Glomerular endothelial cell (primary cell): ENCODE measurements at places on chromosomes 13 and 19.

GRCh38 chr19:10612499-10613119, 12.7 kb upstream of the SLC44A2 start:
- DNase-seq: no peak

DNA sequence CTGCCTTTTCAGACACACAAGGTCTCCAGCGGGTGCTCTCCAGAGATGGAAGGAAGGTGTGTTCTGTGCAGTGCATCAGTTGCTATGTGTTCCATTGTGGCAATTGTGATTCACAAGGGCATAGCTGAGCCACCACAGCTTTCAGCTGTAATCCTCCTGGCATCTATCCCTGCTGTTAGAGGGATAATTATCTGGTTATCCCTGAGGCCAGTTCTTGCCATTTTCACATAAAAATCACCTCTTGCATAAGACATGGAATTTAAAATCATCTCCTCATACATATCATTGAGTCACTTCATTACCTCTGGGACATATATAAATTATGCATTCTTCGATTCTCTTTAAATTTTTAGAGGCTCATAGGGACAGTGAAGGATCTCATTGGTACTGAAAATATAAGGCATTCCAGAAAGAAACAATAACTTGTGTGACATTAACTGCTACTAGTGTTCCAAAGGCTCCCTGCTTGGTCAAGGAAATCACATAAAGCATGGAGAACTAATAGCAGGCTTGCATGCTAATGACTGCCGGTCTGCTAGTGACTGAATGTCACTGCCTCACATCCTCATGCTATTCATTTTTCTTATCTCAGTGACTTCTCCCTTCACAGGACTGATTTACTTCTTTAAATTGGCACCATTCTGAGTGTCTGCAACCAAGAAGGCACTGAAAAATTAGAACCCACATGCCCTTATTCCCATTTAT, 214.0 kb downstream of the ENOX1 start:
- DNase-seq: no peak

GRCh38 chr19:55694656-55695491, 19.8 kb downstream of the EPN1 start:
- DNase-seq: no peak

DNA sequence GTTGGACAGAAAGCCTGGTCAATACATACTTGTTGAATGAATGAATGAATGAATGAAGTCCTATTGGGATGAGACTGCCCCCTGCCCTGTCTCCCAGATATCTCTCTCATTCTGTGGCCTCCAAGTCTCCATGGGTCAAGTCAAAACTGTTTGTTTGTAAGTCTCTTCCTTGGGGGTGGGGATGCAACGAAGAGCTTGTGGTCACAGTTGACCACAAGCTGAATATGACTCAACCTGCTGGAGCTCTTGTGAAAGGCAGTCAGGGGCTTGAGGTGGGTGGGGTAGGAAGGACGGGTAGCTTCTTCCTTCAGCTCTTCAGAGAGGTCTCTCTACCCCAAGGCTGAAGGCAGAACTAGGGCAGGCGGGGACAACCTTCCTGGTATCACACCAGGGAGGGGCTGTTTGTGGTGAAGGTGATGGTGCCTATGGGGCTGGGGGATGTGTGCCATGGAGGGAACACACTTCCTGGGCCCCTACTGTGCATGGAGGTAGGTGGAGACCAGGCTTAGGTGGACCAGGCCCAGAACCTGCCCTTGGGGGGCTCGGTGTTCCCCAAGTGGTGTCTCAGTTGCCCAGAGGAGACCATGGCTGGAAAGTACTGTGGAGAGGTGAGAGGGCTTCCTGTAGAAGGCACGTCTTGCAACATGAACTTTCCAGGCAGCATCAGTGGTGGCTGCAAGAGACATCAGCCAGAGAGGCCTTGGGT, 8.0 kb downstream of the MYO1F start:
- no peak for DNase-seq

GRCh38 chr13:113882267-113882630, 18.4 kb upstream of the GAS6 start:
- no peak for DNase-seq

DNA sequence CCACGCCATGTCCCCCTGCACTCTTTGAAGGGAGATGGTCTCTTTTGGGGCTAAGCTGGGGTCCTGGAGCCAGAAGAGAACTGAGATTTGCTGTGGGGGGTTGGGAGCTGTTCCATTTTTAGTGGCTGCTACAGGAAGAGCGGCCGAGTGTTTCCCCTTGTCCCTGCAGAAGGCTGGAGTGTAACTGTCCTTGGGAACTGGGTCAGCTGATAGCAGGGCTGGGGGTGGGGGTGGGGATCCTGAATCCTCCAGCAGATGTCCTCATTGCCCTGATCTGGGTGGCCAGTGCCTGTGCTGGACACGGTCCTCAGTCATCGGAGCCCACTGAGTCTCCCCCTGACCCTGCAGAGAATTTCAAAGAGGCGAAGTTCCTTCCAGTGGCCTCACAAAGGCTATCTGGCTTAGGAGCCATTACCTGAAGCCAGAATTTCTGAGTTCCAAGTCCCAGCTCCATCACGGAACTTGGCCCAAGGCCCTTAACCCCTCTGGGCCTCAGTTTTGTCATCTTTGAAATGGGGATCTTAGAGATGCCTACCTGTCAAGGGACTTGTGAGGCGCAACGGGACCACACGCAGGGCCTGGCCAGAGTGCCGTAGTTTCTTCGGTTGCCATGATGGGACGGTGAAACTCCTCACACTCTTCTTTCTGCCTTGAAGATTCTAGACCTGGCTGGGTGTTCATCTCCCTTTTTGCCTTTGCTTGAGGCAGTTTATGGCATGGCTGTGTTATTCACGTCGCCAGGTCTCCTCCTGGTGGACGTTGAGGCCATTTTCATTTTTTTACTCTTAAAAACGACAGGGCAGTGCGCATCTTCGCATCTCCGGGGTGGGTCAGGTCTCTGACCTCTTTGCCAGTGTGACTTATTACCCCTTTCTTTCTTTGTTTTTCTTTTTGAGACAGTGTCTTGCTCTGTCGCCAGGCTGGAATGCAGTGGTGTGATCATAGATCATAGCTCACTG, 51.9 kb downstream of the DNM2 start:
- no peak for DNase-seq

- DNase-seq: no peak
These were observed 4.2 kb downstream of the PRR36 start for GRCh38 chr19:7869910-7870511.

- no peak for DNase-seq
These were observed 11.7 kb downstream of the TPRX1 start for GRCh38 chr19:47792616-47793015.

DNA sequence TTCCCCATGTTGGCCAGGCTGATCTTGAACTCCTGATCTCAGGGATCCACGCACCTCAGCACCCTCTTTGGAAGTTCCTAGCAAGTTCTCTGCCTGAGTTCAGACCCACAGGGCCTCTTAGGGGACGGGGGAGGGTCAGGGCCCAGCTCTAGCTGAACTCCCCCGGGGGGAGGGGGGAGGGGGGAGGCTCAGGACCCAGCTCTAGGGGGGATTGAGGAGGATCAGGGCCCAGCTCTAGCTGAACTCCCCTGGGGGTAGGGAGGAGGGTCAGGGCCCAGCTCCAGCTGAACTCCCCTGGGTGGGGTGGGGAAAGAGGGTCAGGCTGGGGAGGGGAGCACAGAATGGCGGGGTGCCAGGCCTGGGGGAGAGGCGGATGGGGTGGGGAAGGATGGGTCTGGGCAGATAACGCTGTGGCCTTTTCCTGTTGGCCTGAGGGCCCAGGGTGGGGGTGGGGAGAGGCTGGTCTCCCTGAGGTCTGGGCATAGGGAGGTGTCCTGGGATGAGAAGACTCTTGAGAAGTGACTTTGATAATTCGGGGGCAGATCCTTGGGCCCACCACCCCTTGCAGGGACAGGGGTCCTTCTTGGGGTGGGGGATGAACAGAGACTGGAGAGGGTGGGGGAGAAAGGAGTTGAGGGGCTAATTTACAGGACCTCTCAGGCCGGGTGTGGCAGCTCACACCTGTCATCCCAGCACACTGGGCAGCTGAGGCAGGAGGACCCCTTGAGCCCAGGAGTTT, 5.5 kb upstream of the PTBP1 start:
- no peak for DNase-seq

- DNase-seq: no peak
These were observed 2.3 kb downstream of the MIDN start for GRCh38 chr19:1250437-1251260.

- peak; percentile 96 for DNase-seq
These were observed 220.9 kb downstream of the FOXO1 start for GRCh38 chr13:40445557-40445990.

- no peak for DNase-seq
These were observed 408.2 kb downstream of the TBC1D4 start for GRCh38 chr13:75073786-75074185.

DNA sequence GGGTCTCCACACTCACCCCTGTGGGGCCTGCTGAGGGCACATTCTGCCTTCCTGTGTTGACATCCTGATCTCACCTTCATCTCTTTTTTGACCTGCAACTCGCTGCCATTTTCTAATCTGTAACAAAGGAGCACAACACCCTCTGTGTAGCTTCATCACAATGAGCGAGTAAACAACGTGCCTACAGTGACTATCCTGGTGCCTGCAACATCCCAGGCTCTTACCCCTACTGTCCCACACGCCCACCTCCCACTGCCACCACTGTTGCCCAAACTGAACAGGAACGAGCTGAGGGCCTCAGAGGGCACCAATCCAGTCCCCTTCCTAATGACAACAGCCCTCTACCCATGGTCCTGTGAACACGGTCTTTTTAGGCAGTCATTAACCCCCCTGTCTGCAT, 102.2 kb upstream of the GJB6 start:
- no peak for DNase-seq

DNA sequence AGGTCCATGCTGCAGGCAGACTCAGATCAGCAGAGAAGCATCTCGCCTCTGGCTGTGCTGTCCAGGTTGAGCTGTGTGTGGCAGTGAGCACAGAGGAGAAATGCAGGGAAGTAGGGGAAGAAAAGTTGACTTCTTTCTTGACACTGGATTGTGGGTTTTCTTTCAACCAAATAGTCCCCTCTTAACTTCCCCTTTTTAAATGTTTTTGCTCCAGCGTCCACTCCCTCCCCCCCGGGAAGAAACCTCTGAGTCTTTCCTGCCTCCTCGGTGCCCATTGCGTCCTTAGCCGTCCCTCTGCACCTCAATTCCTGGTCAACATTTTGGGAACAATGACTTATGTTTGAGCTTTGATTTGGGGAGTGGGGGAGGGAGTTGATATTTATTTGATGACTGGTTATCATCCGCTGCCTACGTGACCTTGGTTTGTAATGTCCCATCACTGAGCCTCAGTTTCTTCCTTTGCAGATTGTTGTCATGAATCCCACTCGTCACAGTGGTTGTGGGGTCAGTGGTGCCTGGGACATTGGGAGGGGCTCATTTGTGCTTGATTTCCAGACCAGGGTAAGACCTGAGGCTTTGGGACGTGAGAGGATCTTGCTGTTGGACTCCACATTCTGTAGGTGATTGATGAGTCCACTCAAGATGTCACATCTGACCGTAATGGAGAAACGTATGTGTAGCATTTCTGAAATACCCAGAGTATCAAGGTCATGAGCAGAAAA, at the start of gene LILRB2:
LILRB2 (minus strand) TSS at position 104 of the 722 bp plus-strand sequence. CDS start 614 bp downstream, outside the sequence.
- no peak for DNase-seq

GRCh38 chr19:33465371-33465770, 56.2 kb downstream of the PEPD start:
- DNase-seq: no peak

DNA sequence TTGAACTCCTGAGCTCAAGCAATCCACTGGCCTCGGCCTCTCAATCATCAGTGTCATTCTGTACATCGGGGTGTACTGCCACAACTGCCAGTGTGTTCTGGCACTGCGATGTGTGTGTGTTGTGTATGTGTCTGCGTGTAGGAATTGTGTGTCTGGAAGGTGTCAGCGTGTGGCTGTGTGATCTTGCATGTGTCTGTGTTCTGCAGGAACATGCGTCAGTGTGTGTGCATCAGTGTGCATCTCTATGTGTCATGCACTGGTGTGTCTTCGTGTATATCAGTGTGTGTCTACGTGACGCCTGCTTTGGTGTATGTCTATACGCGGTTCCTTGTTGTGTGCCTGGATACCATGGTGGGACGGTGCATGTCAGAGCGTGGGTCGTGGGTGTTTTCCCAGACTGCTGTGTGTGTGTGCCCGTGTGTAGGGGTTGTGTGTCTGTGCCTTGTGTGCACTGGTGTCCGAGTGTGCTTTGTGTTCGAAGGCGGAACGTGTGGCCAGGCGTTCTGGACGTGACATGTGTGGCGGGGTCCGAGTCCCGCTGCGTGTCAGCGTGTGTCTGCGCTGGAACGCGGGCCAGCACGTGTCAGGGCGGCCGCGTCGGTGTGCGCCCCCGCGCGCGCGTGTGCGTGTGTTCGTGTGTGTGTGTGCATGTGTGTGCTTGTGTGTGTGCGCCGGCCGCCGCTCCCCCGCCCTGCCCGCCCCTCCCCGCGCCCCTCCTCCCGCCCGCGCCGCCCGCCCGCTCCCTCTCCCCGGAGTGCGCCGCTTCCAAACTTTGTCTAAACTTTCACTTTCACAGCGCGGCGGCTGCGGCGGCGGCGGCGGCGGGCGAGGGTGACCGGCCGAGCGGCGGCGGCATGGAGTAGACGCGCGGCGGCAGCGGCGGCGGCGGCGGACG, at the start of gene NFIX:
NFIX (plus strand) TSS at position 775 of the 895 bp plus-strand sequence. CDS start 363 bp downstream, outside the sequence.
- DNase-seq: no peak

DNA sequence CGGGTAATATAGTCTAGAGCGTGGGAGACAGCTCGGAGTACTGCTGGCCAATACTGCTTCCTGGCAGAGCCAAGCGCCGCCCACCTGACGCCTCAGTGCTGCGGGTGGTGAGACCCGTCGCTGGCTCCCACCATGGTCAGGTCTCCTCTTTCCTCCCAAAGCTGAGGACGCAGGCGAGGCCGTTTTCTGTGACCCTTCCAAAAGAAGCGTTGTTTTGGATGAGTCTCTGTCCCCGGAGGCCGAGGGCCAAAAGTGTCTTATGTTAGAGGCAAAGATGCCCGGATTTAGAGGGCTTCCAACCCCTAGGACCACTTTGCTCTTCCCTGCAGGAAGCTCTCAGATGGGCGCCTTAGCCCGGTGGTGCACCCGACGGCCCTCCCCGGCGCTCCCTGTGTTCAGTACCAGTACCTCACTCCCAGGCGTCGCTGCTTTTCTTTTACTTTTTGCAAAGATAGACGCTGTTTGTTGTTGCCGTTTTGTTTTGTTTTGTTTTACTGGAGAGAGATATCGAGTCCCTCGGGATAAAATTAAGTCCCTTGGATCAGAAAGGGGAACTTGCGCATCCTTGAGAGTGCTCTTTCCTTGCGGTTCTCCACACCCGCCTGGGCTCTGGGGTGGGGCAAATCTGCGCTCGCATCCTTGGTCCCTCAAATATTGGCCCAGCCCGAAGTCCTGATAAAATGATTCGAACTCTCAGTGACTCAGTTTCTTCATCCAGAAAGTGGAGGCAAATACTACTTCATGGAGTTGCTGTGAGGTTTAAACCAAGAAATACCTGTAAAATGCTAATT, 7.0 kb downstream of the PDX1 start:
- no peak for DNase-seq

DNA sequence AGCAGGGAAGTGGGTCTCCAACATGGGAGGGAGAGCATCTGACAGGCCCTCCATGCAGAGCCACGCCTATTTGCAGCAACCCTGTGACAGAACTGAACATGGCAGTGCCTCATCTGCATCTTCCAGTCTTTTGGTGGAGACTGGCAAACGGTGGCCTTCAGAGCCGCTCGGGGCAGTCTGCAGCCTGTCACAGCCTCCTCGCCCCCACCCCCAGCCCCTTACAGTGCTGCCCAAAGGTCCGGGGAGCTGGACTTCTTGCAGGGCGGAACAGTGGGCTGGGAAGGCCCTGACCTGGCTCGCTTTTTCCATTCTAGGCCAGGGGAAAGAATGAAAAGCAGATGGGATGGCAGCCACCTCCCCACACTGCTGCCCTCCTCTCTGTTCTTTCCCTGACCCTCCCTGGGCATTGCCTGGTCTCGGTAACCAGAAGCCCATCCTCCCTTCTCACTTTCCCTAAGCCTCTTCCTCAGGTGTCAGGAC, 2.7 kb downstream of the CALM3 start:
- DNase-seq: no peak

GRCh38 chr13:24161980-24162525, 1.5 kb downstream of the SPATA13 start:
- no peak for DNase-seq
